NCI-H1417 treated with DMSO at 0.1 percent for 48 hours (cell line): ENCODE measurements at places on chromosomes 4 and X.
A peak's percentile ranks its signal among the peaks of the same experiment; 100 is the strongest.

- no peak for DNase-seq
Observed at GRCh38 chrX:140756941-140757340, 47.4 kb downstream of the LINC00632 start.

DNA sequence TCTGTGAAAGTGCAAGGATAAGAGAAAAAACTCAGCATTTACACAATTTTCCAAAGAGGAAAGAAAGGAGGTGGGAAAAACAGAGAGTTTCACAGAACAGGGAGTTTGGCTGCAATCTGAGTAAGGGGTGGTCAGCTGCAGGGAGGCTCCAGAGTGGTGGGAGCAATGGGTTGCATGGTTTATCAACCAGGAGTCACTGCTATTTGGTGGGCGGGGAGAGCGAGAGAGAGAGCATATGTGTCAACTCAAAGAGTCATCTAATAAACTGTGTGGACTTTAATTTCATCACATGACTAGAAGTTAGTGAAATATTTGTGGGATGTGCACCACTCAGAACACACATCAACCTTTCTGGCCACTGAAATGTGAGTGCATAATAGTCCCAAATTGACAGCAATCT is 94.6 kb downstream of the FAM13A start:
- DNase-seq, result no peak

DNA sequence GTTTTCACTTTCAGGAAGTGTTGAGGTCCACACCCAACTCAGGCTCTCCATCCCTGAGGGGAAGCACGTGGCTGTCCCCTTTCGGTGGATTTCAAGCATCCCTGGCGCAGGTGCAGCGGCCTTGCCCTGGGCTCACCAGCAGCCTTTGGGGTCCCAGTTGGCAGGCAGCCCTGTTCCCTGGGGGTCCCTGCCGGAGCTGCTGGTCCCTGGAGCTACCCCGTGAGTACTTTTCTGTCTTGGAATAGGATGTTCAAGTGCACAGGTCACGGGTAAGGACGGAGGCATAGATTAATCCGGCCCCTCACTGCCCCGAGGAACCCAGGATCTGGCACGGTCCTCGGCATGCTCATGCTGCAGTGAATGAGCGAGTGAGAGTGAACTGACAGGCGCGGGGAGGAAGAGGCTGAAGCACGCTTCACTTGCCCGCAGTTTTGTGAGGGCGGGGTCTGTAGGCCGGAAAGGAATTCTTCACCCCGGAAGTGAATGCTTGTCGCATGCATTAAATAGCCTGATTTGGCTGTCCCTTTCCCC is 117.2 kb upstream of the FAT1 start:
- no peak for DNase-seq

DNA sequence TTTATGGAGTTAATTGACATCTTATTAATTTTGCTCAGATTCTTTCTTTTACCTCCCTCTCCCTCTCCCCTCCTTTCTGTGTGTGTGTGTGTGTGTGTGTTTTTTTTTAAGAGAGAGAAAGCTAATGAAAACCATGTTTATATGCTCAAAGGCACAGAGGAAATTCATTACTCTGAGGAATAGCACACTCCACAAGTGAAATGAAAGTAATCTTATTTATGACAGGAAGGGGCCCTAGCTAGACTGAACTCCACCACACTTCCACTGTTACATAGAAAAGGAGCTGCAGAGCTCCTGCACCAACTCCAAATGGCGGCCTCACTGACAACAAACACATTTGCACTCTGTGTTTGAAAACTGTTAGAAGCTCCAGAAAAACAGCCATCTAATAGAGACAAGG is 150.6 kb downstream of the RASL11B start:
- no peak for DNase-seq

DNA sequence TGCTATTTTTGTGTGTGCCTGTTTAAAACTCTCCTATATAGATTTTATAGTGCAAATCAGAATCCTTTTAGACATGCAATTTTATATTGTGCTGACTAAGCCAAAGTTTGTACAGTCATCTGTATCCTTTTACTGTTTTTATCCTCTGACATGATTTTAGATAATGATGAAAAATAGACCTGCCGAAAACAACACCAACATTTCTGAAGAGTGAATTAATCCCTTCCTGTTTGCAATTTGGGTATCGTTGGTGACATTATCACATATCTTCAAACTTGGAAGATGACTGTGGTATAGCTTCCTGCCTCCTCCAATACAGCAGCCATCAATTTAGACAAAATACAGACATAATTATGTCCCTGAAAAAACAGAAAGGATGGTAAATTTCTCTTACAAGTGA is 28.9 kb upstream of the DSPP start:
- DNase-seq, result no peak

DNA sequence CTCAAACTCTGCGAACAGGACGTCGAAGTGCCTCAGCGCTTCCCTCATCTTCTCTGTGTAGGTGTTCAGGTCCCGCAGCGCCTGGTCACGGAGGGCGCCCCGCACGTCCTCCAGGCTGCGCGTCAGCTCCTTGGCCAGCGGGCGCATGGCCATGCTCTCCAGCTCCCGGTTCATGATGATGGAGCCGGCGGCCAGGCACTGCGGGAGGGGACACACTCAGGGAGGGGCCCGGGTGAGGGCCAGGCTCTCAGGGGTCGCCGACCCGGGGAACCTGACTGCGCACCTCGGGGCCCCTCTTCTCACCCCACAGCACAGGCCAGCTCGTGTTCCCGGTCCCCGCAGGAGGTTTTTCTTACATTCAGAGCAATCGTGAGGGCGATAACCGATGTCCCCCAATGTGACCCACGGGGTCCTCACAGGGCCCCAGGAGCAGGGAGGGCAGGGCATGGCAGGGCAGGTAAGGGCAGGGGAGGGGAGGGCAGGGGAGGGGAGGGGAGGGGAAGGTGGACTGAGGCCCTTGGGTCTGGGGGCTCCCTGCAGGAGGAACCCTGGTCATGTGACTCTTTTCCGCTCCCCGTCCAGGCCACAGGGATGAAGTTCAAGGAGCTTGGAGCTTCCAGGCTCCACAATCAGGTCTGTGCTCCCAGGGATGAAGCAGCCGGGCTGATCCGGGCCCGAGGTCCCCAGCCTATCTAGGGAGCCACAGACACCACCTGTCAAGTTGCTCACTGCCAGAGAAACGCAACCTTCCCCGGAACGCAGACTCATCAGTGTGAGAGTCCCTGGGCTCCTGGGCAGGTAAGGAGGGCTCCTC is 77.8 kb upstream of the MXD4 start:
- DNase-seq, result no peak

- DNase-seq, result no peak
Observed at GRCh38 chrX:16222151-16222550, 54.9 kb downstream of the MAGEB17 start.

- DNase-seq, result no peak
Observed at GRCh38 chrX:20265726-20266681, 705 bp downstream of the RPS6KA3 start.

GRCh38 chr4:68152411-68152810 is 22.7 kb upstream of the TMPRSS11F start:
- no peak for DNase-seq

- no peak for DNase-seq
Observed at GRCh38 chrX:86028681-86029080, 18.7 kb downstream of the CHM start.

GRCh38 chr4:107472265-107472948 is 247.6 kb downstream of the PAPSS1 start:
- DNase-seq, result no peak

DNA sequence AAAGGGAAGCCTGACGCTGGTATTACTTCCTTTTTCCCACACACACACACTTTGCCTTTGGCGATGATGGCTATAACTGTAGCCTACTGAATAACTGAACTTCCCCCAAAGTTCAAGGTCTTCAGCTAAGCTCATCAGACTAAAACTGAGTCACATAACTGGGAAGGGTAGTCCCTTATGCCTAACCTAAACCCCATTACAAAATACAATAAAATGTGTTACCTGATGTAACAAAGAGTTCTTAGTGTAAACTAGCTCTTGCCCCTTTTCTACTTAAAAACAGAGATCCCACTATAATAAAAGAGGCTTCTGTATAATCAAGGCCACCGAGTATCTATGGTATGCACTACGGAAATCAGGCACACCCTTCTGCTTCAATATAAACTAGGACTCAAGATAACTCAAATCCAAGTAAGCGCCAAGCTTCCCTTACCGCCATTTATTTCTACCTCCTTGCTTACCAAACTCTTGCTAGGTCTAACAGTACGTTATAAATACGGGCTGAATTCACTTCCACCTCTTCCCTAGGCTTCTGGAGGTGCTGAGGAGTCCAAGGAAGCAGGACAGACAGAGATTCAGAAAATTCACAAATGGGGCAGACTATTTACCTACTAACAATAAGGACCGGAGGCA is 2.4 kb downstream of the OTUD4 start:
- no peak for DNase-seq

GRCh38 chr4:159010563-159011260 is 92.2 kb upstream of the RAPGEF2 start:
- DNase-seq, result peak; percentile 67

DNA sequence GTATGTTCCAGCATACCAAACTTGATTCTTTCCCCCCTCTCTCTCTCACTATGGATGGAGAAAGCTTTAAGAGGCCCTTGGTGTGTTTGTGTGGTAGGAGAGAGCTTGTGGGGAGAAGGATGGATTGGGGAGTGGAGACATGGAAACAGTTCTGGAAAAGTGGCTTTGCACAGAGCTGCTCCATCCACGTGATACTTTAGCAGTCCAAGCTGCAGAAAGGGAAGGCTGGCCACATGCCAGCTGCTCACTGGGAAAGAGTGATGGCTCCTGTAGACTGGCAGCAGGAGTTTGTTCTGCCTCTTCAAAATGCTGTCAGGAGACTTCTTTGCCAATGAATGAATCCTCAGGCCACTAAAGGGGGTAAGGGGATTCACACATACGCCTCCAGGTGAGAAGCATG is 21.7 kb upstream of the SEC24B start:
- DNase-seq, result no peak

GRCh38 chr4:184097241-184097605 is 120.5 kb downstream of the ENPP6 start:
- no peak for DNase-seq

DNA sequence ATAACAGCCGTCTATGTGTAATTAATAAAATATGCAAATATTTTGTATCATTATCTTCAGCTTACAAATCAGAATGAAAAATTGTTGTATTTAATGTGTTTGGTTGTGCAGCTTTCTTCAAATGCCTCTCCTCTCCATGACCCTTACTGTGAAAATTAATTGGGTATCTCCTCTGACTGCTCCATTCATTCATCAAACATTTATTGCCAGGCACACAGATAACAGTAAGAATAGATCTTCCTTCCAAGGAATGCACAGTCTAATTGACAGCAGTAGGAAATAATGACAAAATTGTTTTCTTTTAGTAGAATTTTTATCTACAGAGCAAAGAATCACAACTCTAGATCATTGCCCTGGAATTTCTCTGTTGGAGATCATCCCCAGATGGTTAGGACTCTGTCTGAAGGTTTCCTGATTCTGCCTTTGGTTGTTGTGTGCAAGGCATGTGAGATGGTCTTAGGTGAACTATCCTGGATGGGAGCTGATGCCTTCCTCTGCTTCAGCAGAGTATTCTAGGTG is 395.0 kb upstream of the FAT1 start:
- no peak for DNase-seq

GRCh38 chr4:102439812-102440211 is 61.3 kb upstream of the NFKB1 start:
- no peak for DNase-seq
